Heart left ventricle (tissue), 16 donors: ENCODE measurements at places on chromosomes 1 and 21. TPM values are rescaled to one million over a fixed set of nuclear protein-coding genes. Genes with fewer than 3 reads are reported as not detected.

Gene PTCH2
- 0.27 TPM for polyA plus RNA-seq

GRCh38 chr1:34645109-34645688 is 109.6 kb upstream of the GJB5 start:
- DNase-seq, result no peak
- no peaks in the 10 kb centered on the region for H3K4me1 ChIP-seq
- H3K27ac ChIP-seq, result no peak overlapping the region
- no peaks in the 10 kb centered on the region for H3K36me3 ChIP-seq

GRCh38 chr1:234550341-234551031 is 59.5 kb downstream of the IRF2BP2 start:
- no peak overlapping the region for H3K27ac ChIP-seq
- H3K27me3 ChIP-seq, result no peaks in the 10 kb centered on the region
- H3K36me3 ChIP-seq, result no peaks in the 10 kb centered on the region

DNA sequence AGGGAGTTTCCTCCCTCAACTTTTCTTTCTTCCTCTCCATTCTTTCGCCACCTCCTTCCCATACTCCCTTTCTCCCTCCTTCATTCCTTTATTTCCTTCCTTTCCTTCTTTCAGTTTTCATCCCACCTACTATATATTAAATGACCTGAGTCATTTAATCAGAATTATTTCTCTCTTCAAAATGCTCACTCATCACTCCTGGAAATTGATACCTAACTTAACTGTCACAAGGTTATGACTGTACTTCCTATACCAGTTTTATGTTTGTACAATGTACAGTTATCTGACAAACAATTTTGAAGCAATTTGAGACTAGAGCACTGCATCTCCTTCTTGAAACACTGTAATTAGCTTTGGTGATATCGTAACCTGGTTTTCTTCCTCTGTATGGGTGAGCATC is 41.4 kb downstream of the NEXN start:
- H3K36me3 ChIP-seq, result peaks cover 77% of the 10 kb centered on the region
- H3K27ac ChIP-seq, result no peak overlapping the region
- H3K4me1 ChIP-seq, result peaks cover 15% of the 10 kb centered on the region
- DNase-seq, result no peak

- no peak overlapping the region for H3K27ac ChIP-seq
- no peak for DNase-seq
Measured at GRCh38 chr1:33650708-33651107, 178.3 kb downstream of the ZSCAN20 start.

DNA sequence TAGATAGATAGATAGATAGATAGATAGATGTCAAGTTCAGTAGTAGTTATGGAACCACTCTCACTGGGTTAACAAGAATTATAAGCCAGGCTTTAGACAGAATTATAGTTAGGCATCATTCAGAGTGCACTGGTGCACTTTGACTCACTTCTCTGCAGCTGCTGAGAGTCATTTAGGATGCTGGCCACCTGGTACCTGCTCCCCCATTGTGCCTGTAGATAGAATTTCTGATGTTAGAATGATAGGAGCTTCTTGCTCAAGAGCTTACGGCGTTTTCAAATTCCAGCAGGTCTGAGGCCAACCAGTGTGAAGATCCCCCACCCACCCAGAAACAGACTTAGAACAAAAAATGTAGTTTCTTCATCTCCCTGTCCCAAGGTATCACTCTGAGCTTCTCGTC is 107.8 kb upstream of the HMCN1 start:
- no peak overlapping the region for H3K4me3 ChIP-seq
- H3K27me3 ChIP-seq, result no peaks in the 10 kb centered on the region
- no peaks in the 10 kb centered on the region for H3K4me1 ChIP-seq

DNA sequence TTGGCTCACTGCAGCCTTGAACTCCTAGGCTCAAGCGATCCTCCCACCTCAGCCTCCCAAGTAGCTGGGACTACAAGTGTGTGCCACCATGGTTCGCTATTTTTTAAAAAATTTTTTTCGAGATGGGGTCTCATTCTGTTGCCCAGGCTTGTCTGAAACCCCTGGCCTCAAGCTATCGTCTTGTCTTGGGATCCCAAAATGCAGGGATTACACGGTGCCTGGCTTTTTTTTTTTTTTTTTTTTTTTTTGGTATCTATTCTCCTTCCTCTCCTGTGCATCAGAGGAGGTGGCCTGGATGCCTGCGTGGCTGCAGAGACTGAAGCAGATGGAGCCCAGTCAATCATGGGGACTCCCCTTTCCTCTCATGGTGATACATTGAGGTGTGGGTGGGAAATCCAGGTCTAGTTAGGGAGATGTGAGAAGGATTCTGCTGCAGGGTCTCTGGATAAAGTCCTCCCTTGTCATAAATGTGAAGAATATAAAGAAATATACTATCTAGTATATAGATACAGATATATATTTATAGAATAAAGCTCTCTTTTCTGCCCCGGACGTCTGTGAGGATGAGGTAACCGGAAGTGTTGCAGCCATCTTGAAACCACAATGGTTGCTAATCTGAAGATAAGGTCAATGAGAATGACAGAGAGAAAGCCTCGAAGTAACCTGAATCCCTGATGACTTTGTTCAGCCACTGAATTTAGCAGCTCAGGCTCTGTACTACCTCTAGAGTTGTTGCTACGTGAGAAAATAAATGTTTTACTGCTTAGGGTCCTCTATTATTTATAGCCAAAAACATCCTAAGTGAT is 19.5 kb upstream of the RGSL1 start:
- H3K27me3 ChIP-seq, result no peaks in the 10 kb centered on the region
- DNase-seq, result no peak
- no peaks in the 10 kb centered on the region for H3K36me3 ChIP-seq
- H3K4me1 ChIP-seq, result peaks cover 7% of the 10 kb centered on the region
- H3K27ac ChIP-seq, result no peak overlapping the region
- no peak overlapping the region for H3K4me3 ChIP-seq

DNA sequence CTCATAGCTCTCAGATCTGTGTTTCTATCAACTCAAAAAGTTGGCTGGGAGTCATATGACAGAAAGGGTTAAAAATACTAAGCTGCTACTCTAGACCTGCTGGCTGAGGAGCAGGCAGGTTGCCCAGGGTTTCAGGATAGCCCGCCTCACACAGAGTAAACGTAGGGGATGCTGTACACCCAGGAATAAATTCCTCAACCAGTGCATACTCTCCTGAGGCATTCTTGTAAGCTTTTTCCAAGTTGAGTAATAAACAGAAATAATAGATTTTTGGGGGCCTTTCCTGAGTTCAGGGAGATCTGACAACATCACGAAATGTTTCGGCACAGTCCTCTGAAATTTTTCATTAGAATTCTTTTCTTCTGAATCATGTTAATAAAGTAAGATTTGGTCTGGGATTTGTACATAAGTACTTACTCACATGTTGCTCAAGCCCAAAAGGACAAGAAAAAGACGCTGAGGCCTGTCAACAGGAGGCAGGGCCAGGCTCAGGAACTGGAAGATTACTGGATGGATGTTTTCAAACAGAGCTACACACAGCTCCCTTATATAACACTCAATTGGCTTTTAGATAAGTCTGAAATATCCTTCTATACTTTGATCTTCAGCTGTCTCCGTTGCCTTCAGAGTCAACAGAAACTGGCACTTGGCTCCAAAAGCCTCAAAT is 41.0 kb downstream of the TGFBR3 start:
- DNase-seq, result no peak
- peak overlapping the region; percentile 34 for H3K27ac ChIP-seq
- H3K27me3 ChIP-seq, result no peaks in the 10 kb centered on the region
- H3K4me3 ChIP-seq, result no peak overlapping the region
- H3K4me1 ChIP-seq, result peaks cover 35% of the 10 kb centered on the region

GRCh38 chr1:82994616-82995263 is 1004.2 kb downstream of the TTLL7 start:
- no peaks in the 10 kb centered on the region for H3K36me3 ChIP-seq
- no peak overlapping the region for H3K4me3 ChIP-seq
- peak overlapping the region; percentile 26 for H3K27ac ChIP-seq
- peaks cover 10% of the 10 kb centered on the region for H3K4me1 ChIP-seq
- DNase-seq, result no peak
- no peaks in the 10 kb centered on the region for H3K27me3 ChIP-seq

DNA sequence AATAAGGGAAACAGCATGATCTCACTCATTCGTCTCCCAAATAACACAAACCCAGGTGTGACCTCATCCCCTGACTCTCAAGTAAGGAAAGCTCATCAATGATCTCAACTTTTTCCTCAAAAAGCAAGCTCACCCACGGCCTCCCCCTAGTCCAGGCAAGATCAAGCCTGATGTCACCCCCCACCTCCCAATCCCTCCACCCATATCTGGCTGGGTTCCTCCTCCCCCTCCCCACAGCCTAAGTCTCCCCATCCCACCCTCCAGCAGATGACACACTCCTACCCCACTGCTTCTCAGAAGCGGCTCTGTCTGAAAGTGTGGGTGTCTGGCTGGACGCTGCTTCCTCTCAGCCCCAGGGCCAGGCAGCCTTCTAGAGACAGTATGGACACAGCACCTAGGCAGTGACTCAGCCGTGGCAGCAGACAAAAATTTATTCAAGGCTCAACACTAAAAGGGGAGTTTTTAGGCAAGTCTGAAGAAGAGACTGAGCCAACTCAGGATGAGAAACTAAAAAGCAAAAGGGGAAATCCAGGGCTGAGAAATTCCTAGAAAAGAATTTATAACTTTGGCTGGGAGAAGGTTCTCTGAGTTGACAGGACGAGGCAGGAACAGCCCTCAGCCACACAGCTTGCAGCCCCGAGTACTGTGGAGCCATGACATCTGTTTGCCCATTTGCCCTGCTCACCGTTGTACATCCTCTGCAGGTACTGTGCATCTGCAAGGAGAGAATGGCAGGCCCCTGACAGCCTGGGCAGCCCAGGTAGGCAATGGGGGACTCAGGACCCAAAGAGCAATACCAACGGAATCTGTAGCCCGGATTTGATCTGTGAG is 81.6 kb upstream of the LRRC8D start:
- no peak overlapping the region for H3K27ac ChIP-seq
- H3K36me3 ChIP-seq, result no peaks in the 10 kb centered on the region
- no peaks in the 10 kb centered on the region for H3K27me3 ChIP-seq
- no peak overlapping the region for H3K4me3 ChIP-seq

Gene PRKAA2
- 24.8 TPM for polyA plus RNA-seq

GRCh38 chr1:111052246-111052645 is 87.6 kb downstream of the DRAM2 start:
- no peak overlapping the region for H3K27ac ChIP-seq
- H3K36me3 ChIP-seq, result no peaks in the 10 kb centered on the region
- no peak overlapping the region for H3K4me3 ChIP-seq
- no peaks in the 10 kb centered on the region for H3K4me1 ChIP-seq

Gene LRRC38
- polyA plus RNA-seq, result 0.30 TPM
